ENCODE measurements at places on chromosomes 1 and 21.

GRCh38 chr1:54998677-54999076 is at the start of gene BSND:
Gene BSND, plus strand, starts transcription at chr1:54998933. Its CDS starts 254 bp downstream, at chr1:54999187.
- no peak for DNase-seq

GRCh38 chr1:28288487-28288886 is 29.2 kb downstream of the SESN2 start:
- DNase-seq = no peak

DNA sequence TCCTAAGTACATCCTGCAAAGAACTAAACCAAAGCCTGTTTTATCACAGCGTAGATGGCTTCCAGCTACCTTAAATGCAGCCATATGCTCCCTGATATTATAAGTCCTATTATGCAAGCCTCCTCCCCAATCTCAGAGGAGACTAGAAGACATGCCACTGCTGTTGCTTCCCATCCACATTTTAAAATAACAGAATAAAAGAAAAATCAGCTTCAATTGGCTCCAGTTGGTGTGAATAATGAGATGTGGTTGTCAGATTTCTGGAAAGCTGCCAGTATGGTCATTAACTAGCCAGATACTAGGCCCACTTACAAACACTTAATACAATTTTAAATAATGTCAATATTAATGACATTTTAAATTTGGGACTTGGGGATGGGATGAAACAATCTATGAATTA is 25.7 kb downstream of the WARS2 start:
- DNase-seq = no peak

- no peak for DNase-seq
These were observed 34.4 kb upstream of the ROR1 start for GRCh38 chr1:63739452-63739851.

- no peak for DNase-seq
These were observed 511.7 kb downstream of the USP25 start for GRCh38 chr21:16241479-16241963.

- DNase-seq = no peak
These were observed 120.3 kb upstream of the IPO9 start for GRCh38 chr1:201708691-201709090.

GRCh38 chr21:35528116-35529042 is 479.3 kb upstream of the RUNX1 start:
- no peak for DNase-seq

GRCh38 chr1:25360596-25361581 is 22.8 kb downstream of the TMEM50A start:
- DNase-seq = no peak

GRCh38 chr1:39407896-39408640 is 83.4 kb upstream of the BMP8A start:
- DNase-seq = peak; percentile 63

DNA sequence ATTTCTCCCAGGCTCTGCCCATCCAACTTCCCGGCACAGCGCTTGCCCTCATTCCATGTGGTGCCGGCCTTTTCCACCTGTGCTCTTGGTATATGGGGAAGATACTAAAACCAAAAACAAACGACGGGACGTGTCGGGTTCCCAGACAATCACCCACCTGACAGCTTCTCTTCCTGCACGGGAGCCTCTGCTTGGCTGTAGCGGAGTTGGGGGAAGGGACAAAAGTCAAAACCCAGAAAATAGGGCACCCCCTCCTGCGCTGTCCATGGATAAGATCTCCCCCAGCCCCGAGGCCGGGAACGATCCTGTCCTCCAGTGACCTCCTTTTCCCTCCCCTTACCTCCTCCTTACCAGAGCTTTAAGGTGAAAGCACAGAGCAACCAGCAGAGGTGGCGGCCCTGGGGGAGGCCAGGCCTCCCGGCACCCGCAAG is 640 bp downstream of the JTB start:
- DNase-seq = no peak

DNA sequence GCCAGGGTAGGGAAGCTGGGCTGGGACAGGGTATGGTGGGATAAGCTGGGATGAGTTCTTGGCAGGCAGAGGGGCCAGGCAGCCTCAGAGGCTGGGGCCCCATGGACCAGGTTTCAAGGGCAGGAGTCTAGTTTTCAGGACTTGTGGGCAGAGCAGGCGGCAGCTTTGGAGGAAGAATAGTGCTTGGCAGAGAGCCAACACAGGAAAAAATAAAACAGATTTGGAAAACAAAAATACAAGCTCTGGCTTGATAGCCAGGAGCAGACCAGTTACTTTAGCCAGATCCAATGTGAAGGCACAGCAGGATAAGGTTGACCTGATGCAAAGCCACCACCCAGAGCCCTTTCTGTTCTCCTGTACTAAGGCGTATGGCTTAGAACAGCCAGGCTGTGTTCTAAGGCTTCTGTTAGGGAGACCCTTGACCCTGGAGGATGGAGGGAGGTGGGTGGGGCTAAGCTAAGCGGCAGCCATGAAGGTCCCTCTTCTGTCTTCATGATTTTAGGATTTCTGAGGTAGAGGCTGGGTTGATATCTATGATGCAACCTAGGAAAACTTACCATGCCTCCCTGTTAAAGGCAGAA is 5.5 kb downstream of the TRAF5 start:
- DNase-seq = no peak

GRCh38 chr1:58183286-58183685 is 363.2 kb downstream of the OMA1 start:
- no peak for DNase-seq

- no peak for DNase-seq
These were observed 48.8 kb downstream of the LAMC2 start for GRCh38 chr1:183234660-183235476.

GRCh38 chr1:240705579-240705978 is 93.6 kb upstream of the GREM2 start:
- no peak for DNase-seq

- no peak for DNase-seq
These were observed 97.6 kb upstream of the VANGL1 start for GRCh38 chr1:115544131-115544530.

GRCh38 chr1:157136133-157136532 is 2.1 kb downstream of the ETV3 start:
- DNase-seq = no peak

GRCh38 chr1:36606641-36607262 is 124.0 kb upstream of the CSF3R start:
- DNase-seq = no peak

DNA sequence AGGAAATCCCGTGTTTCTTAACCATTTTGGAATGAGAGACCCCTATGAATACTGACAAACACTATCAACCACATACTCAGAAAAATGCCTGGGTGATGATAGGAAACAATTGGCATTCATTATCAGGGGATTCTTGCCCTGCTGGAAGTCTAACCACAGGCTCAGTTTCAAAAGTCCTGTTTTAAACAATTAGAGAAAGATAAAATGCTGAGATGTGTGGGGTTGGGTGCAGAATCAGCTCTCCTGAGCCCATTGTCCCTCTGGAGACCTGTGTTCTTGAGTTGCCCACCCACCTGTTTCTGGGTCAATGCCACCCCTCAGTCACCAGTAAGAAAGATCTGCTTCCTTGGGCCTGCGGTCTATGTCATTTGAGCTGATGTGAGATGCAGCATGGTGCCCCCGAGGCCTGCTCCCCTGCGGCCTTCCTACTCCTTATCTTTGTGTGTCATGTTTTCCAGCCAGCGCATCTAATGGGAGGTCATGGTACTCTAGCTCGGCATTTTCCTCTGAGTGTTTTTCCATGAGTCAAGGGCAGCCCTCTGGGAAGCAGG is 130.3 kb upstream of the PLXNA2 start:
- no peak for DNase-seq

DNA sequence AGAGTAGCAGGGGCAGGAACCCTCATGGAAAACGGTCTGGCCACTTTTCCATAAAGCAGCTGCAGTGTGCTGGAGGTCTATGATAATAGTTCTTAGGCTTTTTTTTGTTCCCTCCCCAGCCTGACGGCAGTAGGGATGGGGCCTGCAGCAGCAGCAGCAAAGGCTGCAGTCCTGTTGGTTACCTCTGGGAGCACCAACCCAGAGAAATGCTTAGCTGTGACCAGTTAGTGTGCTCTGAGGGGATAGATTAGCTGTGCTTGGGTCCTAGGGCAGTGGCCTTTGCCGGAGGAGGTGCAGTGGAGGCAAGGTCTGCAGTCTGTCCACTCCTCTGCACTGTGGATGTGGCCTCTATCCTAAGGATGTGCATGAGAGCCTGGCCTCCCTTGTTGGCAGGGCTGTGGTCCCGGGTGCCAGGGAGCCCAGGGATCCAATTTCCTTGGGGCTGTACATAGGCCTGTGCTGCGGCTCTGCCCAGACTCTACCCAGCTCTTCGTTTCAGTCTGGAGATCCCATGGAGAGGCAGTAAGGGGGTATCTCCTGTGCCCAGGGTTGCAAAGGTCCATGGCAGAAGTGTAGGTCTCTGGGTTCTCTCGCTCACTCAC is 322.7 kb downstream of the PTBP2 start:
- no peak for DNase-seq

GRCh38 chr1:185634704-185635103 is 99.5 kb upstream of the HMCN1 start:
- DNase-seq = no peak

- DNase-seq = no peak
These were observed 91.5 kb upstream of the ETS2 start for GRCh38 chr21:38714039-38714817.

GRCh38 chr1:214216021-214216420 is 64.9 kb upstream of the SMYD2 start:
- DNase-seq = no peak

DNA sequence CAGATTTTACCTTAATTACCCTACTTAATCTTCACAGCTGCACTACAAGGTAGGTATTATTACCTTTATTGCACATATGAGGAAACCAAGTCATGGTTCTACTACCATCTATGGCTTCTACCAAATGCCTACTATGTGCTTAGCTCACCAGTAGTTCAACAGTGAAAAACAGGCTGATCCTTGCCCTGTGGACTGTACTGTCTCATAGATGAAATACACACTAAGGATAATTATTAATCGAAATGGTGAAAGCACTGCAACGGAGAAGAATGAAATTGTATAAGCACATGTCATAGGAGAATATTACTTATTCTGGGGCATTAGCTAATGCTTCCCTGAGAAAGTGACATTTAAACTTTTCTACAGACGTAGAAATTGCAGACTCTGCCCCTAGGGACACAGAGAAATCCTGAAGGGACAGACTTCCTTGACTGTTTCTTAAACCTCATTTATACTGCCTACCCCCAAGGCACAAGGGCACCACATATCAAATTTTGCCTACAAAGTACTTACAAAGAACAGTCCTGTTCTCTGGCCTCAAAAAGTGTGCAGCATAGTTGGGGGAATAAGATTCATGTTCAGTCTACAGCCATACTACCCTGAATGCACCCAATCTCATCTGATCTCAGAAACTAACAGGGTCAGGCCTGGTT is 148.4 kb upstream of the ZC3H11B start:
- DNase-seq = no peak

- DNase-seq = no peak
These were observed 12.0 kb downstream of the XCL2 start for GRCh38 chr1:168531615-168532345.

DNA sequence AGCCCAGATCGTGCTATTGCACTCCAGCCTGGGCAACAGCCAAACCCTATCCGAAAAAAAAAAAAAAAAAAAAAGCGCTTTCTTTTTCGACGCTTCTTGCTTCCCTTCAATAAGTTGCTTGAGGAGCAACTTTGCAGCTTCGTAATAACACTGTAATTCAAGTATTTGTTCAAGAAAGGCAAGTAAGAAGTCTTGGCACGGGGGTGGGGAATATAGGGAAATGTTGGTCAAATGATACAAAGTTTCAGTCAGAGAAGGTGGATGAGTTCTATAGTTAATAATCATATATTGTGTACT is 871 bp upstream of the PSMA5 start:
- DNase-seq = no peak

DNA sequence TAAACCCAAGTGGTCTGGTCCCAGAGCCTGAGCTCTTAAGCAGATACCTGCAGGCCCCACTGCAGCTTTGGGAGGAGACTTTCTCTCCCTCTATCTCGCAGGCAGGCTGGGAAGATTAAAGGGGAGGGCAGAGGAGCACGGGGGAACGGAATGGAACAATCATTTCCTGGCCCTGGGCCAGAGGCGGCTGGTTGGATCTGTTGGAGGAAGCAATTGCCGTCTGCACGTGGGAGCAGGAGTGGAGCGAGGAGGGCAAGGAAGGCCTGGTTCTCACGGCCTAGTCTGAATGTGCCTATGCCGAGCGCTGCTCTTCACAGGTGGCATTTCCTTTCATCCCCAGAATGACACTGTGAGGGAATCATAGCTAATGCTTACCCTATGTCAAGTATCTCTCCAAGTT is 23.7 kb downstream of the NKAIN1 start:
- DNase-seq = no peak

DNA sequence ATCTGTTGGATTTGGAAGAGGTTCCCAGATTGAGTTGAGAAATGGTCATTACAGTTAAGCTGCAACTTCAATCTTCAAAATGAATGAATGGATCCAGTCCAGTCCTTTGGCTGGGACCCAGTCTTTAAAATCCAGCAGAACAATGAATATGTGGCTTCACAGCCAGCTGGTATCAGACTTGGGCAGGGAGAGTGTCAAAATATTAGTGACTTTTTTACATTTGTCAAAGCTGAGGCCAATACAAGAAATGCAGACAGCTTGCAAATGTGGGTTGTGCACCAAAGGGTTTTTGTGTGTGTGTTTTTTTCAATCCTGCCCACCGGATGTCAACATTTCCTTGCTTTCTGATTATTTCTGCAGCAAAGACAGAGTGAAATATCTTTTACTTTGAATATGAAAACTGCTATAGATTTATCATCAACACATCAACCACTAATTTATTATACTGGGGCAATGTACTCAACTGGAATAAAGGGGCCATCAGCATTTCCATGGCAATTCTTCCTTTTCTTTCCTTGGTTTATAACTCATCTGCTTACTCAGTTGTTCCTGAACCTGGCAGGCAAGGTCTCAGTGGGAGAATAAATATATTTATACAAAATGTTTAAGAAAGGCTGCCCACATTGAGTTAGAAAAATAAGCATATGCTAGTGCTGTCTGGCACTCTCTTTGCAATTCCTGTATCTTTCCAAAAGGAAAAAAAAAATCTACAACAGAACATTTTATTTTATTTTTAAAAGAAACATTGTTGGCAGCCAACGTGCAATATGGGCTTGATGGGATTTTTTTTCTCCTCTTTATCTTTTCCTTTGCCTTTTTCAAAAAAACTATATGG is 491.6 kb upstream of the C1orf87 start:
- peak; percentile 31 for DNase-seq

DNA sequence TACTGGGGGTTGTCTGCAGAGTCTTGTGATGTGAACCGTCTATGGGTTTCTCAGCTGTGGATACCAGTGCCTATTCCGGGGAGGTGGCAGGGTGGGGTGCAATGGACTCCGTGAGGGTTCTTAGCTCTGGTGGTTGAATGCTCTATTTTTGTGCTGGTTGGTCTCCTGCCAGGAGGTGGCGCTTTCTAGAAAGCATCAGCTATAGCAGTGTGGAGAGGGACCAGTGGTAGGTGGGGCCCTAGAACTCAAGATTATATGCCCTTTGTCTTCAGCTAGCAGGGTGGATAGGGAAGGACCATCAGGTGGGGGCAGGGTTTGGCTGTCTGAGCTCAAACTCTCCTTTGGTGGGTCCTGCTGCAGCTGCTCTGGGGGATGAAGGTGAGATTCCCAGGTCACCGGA is 127.3 kb upstream of the PLD5 start:
- no peak for DNase-seq

- DNase-seq = no peak
These were observed 21.8 kb downstream of the UQCRHL start for GRCh38 chr1:15785683-15786082.
